ENCODE measurements at places on chromosomes 12 and 14.

DNA sequence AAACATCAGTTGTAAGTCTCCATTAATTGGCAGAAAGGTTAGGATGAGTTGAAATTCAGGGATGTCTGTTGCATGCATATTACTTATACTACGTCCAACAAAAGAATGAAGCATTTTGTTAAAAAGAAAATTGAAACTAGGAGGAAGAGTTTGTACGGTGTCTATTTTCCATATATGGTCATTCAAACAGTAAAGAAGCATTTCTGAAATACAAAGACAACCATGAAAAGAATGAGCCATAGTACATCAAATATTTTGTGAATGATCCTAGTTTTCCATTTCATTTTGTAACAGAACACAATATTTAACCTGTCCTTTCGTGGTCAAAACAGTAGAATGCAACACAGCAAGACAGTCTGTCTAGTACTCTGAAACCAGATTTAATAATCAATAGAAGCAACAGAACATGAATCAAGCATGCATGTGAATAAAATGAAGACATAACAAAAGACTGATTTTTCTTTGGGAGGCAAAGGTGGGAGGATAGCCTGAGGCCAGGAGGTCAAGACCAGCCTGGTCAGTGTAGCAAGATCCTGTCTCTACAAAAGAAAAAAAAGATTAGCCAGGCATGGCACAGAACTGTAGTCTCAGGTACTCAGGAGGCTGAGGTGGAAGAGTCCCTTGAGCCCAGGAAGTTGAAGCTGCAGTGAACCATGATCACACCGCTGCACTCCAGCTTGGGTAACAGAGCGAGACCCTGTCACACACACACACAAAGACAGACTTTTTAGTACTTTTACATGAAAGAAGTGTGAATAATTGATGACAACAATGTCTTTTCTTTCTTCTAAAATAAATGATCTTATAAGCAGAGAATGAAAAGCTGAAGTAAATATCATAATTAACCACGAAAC, 156.0 kb downstream of the LRIG3 start:
- no peak for DNase-seq

DNA sequence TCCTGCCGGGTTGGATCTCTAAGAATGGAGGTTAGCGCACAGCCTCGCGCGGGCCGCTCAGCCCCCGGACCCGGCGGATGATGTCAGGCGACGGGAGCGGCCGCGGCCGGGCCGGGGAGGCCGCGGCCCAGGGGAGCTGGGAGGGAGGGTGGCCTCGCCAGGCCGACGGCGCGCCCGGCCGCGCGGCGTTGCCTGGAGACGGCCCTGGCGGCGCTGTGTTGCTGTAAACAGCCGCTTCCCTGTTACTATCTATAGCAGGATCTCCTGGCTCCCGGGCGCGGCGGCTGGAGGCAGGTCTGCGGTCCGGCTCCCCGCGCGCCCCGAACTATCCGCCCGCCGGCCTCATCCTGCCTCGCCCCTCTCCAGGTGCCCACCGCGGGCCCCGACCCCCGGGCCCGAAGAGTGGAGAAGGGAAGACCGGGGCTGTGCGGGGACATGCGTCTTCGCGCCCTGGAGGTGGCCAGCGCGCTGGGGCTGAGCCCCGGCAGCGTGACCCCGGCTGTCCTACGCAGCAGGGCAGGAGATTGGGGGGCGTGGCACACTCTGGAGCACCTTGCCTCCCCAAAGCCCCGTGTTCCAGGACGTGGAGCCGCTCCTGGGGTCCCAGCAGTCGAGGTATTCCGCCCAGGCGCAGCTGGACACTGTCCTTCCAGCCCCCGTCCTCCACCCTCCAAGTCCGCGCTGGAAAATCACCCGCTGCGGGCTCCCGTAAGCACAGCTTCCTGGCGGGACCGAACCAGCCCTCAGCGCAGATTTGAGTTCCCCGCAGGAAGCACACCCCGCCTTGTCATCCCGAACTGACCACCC, 1.4 kb upstream of the FOS start:
- DNase-seq, result no peak

DNA sequence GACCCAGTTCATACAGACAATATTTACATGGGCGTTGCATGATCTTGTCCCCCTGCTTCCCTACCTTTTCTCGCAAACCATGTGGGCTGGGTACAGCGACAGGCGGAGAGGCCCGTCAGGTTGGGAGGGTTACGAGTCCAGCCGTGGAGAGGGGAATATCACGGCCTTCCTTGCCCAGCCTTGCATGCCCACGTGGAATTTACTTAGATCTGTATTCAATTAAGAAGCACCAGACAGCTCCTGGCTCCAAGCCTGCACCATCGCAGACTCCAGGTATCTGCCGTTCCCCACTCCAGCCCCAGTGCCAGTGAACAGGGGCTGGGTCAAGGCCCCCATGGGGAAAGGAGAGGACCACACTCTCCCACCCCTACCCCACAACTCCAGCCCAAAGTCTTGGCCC, 29.8 kb downstream of the BCL11B start:
- DNase-seq, result no peak

DNA sequence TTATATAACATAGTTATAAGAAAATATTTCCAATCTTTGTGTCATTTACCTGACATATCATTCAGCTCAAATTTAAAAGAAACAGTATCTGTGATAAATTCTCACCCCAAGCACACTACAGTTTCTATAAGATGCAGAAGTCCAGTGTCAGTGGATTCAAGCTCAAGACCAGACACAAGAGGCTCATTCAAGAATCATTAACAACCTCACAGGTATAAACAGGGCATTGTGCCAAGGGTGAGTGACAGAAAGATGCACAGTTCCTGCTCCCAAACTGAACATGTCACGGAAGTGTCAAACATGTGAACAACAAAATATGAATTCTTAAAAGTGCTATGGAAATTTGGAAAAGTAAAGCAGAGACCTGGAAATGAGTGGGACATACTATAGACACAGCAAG, 12.8 kb downstream of the ATP2B1 start:
- no peak for DNase-seq

- DNase-seq, result no peak
Observed at GRCh38 chr12:85461127-85461526, 181.1 kb downstream of the ALX1 start.

DNA sequence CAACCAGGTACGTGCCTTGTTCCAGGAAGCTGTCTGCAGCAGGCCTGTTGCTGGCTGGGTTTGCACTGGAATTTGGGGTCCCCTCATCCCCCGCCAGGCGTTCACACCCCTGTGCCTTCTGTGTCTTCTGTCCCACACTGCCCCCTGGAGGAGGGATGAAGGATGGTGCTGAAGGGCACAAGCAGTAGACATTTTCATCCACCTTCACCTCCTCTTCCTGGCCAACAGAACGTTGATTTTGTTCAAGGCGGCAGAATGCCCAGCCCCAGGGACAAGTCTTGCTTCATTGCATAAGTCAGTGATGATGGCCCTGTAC, 122.1 kb downstream of the CALM1 start:
- DNase-seq, result no peak

DNA sequence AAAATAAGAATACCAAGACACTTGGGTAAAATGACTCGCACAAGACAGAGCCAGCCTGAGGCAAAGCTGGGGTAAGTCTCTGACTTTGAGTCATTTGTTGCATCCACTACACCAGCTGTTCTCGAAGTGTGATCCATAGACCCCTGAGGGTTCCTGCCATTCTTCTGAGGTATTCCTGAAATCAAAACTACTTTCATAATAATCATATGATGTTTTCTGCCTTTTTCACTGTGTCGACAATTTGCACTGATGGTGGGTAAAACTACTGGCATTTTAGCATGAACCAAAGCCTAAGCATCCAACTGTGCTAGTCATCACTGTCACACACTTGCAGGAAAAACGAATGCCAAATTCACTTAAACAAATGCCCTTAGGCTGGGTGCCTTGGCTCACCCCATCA, 135.5 kb upstream of the FUT8 start:
- DNase-seq, result no peak

DNA sequence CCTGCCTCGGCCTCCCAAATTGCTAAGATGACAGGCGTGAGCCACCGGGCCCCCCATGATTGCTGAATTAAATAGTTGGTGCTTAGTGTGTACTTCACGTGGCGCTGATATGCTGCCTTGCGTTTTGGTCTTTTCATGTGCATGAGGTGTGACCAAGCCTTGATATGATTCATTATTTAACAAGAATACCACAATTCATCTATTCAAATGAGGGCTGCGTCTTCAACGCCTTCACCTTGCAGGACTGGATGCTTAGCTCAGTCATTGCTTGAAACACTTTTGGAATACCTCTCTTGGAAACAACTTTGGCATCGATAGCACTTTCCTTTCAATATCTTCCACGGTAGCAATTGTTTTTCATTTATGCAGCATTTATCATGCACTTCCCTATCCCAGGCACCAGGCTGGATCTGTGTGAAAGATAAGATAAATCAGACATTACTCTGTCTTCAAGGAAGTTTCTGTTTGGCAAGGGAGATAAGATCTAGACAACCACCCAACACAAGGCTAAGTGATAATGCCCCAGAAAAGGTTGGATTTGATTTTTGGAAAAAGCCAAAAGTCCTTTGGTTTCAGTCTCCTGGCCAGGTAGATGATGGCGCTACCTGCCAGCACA, 1.3 kb upstream of the TEAD4 start:
- DNase-seq, result no peak

GRCh38 chr12:132824053-132824452, 4.6 kb downstream of the GOLGA3 start:
- no peak for DNase-seq

DNA sequence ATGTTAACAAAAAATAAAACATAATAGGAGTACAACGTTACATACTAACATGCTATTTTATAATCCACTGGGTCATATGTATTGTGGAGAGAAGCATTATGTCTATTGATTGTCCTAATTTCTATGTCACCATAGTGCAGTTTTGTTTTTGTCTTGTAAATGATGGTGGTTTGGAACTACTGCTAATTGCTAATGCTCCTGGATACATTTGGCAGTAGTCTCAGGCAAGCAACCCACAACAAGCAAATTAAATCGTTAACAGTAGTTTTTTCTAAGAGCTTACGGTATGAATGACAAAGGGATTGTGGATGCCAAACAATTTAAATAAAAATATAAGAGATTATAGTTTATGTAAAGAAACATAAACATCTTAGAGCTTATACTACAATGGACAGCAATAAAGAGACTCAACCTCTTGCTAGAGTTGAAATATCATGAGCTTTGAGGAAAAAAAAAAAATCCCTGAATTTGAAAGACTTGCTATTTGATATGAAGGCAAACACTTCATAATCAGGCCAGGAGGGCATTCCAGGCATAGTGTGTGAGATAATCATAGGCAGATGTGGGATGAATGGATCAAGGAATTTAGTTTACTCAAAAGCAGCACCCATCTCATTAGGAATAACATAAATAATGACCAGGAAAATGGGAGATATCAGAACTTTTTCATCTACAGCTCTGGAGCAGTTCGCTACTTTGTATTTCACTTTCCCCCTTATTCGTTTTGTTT, 181.3 kb downstream of the CCDC59 start:
- no peak for DNase-seq

GRCh38 chr12:96143392-96143791, 50.8 kb upstream of the ELK3 start:
- DNase-seq, result no peak

DNA sequence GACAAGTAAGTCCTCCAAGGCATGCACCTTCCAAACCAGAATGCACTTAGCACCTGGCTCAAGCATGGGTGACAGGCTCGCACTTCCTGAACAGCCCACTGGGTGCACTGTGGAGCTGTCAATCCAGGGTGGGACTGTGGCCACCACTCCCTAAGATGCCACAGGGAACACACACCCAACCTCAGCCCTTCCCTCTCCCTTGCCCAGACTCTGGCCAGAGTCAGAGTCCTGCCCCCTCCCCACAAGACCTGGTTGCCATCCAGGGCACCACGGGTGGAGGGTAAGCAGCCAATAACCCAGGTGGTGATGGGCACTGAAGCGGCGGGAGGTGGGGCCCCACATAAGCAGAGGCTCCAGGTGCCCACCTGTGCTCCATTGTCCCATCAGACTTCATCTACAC, 160.6 kb downstream of the MYRFL start:
- DNase-seq, result no peak

GRCh38 chr12:124545508-124546418, 21.6 kb downstream of the NCOR2 start:
- no peak for DNase-seq

DNA sequence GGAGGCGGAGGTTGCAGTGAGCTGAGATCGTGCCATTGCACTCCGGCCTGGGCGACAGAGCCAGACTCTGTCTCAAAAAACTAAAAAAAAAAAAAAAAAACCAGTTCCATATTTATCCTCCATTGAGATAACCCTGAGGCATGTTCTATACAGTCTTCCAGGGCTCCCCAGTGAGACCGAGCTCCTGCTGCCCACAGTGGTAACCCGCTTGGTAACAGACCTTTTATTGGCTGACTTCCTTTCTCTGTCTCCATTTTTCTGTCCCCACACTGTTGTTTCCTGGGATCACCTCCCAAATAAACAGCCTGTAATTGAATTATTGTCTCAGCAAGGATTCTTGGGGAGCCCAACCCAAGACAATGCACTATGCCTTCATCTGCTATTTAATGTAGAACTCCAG, 42.8 kb upstream of the BICDL1 start:
- no peak for DNase-seq

DNA sequence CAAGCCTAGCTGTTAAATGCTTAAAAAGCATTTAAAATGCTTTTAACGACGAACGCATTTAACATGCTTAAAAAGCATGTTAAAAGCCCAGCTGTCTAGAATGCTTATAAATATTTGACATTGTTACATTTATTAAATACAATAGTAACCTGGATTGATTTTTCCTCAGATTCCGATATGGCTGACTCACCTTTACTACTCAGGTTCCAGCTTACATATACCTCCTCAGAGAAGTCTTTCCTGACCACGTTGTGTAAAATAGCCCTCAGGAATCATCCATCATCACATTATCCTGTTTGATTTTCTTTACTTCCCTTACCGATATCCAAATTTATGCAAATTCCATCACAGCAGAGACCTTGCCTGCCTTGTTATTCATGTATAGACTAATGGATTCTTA, 51.4 kb downstream of the SLC41A2 start:
- no peak for DNase-seq

DNA sequence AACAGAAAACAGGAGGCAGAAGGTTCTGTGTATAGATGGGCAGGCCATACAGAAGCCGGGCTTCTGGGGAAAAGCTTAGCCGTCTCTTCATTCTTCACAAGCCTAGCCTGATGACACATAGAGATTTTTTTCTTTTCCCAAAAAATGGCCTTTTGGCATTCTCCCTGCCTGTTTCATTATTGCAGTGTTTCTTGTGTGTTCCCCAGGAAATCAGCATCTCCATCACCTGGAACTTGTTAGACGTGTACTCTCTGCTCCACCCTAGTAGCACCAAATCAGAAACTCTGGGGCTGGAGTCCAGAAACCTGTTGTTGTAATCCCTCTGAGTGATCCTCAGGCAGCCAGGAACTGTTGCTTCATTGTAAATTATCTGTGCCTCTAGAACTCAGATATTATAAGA, 388.1 kb downstream of the CCDC91 start:
- DNase-seq, result no peak

GRCh38 chr12:52924764-52925716, 20.2 kb upstream of the KRT8 start:
- DNase-seq, result no peak

DNA sequence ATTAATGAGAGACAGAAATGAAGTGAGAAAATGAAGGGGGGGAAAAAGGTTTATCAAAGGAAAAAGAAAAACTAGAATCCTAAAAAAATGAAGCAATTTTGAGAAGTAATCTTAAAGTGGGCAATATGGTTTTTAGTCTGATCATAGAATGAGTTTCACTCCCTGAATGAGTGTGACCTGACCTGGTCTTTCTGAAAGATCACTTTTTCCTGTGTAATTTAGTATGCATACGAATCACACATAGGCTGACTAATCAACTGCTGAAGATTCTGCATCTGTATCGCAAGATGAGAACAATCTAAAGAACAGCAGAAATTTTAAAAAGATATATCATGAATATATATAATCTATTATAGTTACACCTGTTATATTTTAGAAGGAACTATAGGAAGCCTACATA, 11.3 kb downstream of the GNPTAB start:
- DNase-seq, result no peak

Measured in esophagus squamous epithelium (tissue), 5 donors.